ENCODE measurements at places on chromosomes 16 and 17. TPM values are rescaled to one million over a fixed set of nuclear protein-coding genes. Genes with fewer than 3 reads are reported as not detected.

Gene TMIGD1
- total RNA-seq, result not detected

Gene CACNG5
- total RNA-seq, result not detected

Gene PYY
- total RNA-seq, result not detected

Gene SLC5A11
- not detected for total RNA-seq

Gene PRAC2
- not detected for total RNA-seq

DNA sequence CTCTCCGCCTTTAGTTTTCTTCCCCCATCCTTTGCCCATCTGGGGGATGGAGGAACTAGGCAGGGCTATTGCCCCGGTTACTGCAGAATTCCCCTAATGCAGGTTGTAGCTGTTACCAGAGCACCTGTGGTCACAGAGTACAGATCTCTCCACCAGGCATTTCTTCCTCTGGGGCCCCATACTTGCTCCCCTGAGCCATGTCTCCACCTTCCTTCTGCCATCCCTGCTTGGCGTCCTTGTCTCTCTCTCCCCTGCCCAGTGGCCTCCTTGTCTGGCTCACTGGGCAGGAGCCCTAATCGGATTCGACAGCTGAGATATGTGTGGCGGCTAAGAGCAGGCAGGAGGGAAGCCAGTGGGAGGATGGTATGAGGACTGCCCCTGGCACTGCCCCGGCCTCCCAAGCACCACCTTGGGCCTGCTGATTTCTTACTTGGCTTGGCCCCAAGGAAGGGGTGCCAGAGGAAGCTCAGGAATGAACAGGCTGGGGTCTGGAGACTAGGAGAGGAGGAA is 2.0 kb downstream of the RARA start:
- H3K36me3 ChIP-seq, result no peaks in the 10 kb centered on the region
- peaks cover 73% of the 10 kb centered on the region for H3K4me1 ChIP-seq
- no peaks in the 10 kb centered on the region for H3K27me3 ChIP-seq
- no peak for DNase-seq

DNA sequence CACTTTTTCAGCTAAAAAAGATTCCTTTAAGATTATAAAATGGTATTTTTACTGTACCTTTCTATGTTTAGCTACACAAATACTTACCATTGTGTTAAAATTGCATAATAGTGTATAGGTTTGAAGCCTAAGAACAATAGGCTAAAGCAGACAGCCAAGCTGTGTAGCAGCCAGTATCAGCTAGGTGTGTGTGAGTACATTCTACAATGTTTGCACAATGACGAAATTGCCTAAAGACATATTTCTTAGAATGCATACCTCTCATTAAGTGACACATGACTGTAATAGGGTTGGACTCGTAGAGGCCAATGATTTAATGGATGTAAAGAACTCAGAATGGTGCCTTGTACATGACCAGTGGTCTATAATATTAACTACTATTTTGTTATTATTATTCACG is 1.9 kb upstream of the MT1B start:
- H3K36me3 ChIP-seq, result no peaks in the 10 kb centered on the region
- peaks cover 4% of the 10 kb centered on the region for H3K4me1 ChIP-seq
- no peak overlapping the region for H3K27ac ChIP-seq
- H3K27me3 ChIP-seq, result peaks cover 81% of the 10 kb centered on the region
- no peak for DNase-seq
- no peak overlapping the region for H3K4me3 ChIP-seq

GRCh38 chr16:69187446-69188235 is 677 bp downstream of the SNTB2 start:
- peak overlapping the region; percentile 95 for H3K4me3 ChIP-seq
- peak overlapping the region; percentile 75 for H3K27ac ChIP-seq
- no peaks in the 10 kb centered on the region for H3K36me3 ChIP-seq
- DNase-seq, result no peak

DNA sequence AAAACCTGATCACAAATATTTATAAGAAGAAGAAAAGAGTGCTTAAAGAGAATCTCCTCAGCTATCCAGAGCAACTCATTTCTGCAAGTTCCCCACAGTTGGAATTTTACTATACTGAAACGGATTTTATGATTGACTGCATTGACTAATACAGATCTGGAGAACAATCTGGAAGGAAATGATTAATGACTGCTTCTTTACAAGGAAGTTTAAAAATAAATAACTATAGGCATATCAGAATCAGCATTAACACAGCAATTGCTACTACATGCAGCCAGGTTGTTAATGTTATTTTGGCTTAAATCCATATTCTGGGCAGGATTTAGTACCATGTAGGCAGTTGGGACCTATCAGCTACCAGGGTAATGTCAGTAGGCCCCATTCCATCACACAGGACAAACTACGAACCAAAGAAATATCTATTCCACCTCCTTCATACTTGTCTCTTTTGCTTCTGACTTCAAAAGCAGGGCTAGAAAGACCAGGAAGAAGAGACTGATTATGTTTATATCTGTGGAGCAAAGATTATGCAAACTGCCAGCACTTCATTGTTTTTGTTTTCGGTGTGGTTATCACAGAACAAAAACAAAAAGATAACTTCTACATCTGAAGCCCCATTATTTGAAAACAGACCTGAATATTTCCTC is 3.9 kb downstream of the SKAP1 start:
- peaks cover 2% of the 10 kb centered on the region for H3K4me1 ChIP-seq
- no peak overlapping the region for H3K4me3 ChIP-seq
- H3K36me3 ChIP-seq, result no peaks in the 10 kb centered on the region
- no peak for DNase-seq
- peaks cover 25% of the 10 kb centered on the region for H3K27me3 ChIP-seq

- no peaks in the 10 kb centered on the region for H3K36me3 ChIP-seq
- no peak overlapping the region for H3K4me3 ChIP-seq
- DNase-seq, result peak; percentile 66
- H3K4me1 ChIP-seq, result peaks cover 16% of the 10 kb centered on the region
- no peak overlapping the region for H3K27ac ChIP-seq
- H3K27me3 ChIP-seq, result no peaks in the 10 kb centered on the region
Measured at GRCh38 chr17:45345554-45346215, 28.9 kb upstream of the MAP3K14 start.

Measured in astrocyte (in vitro differentiated cells and primary cell).